Vagina (tissue), 2 donors: ENCODE measurements at places on chromosomes 5 and 9.

GRCh38 chr5:134053314-134053839, 48.6 kb upstream of the VDAC1 start:
- DNase-seq, result no peak

DNA sequence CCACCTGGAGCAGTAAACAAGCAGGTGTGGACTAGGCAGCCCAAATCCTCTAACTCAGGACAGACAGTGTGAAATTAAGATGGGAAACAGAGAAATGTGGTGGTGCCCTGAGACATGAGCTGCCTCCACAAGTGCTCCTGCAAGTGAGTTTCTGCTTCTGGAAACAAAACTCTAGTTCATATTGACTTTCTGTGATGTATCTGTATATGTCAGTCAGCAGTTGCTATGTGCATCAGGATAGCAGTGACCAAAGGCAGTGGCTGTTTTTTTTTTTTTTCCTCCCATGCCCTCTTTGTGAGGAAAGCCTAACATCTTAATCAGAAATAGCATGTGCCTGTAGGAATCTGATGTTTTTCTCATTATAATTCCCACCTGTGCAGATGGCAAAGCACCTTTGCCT, 318.4 kb upstream of the SEMA6A start:
- DNase-seq, result no peak

DNA sequence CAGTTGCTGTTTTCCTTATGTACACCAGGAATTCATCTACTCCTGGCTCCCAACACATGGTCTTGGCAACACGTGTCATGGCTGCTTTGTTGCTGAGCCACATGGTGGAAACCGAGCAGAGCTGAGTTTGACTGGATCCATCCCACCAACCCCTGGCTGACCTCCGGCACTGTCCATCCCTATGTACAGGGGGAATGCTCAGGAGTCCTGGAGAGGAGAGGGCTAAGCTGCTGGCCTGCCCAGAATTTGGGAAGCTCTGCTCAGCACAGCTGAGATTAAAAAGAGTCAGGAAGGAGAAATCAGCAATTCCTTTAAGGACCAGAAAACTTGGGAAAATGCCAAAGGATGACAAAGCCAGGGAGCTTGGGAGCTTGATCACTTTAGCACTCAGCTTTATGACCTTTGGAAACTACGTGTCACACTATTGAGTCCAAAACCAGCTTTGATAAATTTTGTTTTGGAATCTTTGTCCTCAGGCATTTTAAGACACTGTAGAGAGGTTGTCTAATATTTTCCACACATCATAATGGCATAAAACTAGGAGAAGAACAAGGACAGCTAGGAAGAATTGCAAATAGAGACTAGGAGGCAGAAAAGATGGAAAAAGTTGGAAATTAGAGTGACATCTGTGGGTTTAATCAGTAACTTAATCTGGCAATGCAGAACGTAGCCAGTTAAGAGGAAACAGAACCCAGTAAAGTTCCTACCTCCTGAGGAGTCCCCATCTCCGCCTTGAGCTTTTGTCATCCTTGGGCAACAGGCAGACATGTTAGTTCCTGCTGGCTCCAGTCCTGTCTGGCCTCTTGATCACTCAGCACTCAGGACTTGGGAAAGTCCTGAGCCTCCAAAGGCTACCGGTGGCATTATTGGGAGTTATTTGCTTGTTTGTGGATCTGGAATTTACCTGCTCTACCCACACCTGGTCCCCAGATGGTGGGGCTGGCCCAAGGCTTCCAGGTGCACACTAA, 62.5 kb upstream of the PLPP1 start:
- DNase-seq, result no peak

DNA sequence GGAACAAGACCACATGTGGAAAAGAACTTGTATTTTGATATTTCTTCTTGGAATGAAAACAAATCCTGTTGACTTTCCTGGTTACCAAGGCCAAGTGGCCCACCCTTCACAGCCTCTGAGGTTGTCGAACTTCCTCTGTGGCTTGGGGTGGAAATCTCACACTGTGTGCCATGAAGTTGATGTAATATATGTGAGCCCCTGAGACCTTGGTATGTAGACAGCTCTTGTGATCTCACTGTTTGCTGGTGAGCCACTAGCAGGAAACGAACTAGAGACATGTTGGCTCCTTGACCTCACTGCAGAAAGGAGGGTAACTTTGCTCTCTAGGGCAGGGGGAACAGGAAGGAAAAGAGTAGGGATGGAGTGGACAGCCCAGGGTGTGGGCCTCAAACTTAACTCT, 159.4 kb downstream of the ARHGAP26 start:
- no peak for DNase-seq

GRCh38 chr5:96868603-96869371, 7.5 kb upstream of the ERAP2 start:
- DNase-seq, result no peak

- no peak for DNase-seq
Observed at GRCh38 chr5:54705994-54706653, 188.6 kb downstream of the SNX18 start.

- DNase-seq, result no peak
Observed at GRCh38 chr9:8014997-8015682, 215.6 kb upstream of the DMAC1 start.

- no peak for DNase-seq
Observed at GRCh38 chr9:130343445-130343918, 77.9 kb downstream of the HMCN2 start.

- peak; percentile 89 for DNase-seq
Observed at GRCh38 chr5:14153932-14154731, 11.0 kb downstream of the TRIO start.

DNA sequence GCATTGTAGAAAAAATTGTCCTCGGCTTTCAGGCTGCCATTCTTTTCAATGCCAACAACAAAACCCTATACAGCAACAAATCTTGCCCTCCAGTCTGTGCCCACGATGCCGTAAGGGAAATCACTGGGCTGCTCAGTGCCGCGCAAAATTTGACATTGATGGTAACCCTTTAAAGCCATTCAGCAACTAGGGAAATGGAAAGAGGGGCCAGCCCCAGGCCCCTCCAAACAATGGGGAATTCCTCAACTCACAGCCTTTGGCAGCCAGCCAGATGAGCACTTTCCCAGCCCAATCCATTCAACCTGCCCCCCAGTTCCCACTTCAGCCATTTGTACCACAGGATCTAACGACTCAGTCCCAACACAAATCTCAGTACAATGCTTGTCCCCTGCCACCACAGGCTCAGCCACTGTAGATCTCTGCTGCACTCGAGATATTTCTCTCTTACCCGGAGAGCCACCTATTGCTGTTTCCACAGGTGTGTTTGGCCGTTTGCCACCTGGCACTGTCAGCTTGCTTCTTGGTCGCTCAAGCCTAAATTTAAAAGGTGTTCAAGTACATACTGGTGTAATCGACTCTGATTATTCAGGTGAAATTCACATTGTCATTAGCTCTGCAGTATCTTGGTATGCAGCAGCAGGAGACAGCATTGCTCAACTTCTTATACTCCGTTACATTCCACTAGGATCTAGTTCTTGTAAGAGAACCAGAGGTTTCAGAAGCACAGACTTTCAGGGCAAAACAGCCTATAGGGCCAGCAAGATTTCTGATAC, 103.3 kb downstream of the SYK start:
- no peak for DNase-seq

- DNase-seq, result no peak
Observed at GRCh38 chr5:174371600-174372094, 326.1 kb downstream of the NSG2 start.

DNA sequence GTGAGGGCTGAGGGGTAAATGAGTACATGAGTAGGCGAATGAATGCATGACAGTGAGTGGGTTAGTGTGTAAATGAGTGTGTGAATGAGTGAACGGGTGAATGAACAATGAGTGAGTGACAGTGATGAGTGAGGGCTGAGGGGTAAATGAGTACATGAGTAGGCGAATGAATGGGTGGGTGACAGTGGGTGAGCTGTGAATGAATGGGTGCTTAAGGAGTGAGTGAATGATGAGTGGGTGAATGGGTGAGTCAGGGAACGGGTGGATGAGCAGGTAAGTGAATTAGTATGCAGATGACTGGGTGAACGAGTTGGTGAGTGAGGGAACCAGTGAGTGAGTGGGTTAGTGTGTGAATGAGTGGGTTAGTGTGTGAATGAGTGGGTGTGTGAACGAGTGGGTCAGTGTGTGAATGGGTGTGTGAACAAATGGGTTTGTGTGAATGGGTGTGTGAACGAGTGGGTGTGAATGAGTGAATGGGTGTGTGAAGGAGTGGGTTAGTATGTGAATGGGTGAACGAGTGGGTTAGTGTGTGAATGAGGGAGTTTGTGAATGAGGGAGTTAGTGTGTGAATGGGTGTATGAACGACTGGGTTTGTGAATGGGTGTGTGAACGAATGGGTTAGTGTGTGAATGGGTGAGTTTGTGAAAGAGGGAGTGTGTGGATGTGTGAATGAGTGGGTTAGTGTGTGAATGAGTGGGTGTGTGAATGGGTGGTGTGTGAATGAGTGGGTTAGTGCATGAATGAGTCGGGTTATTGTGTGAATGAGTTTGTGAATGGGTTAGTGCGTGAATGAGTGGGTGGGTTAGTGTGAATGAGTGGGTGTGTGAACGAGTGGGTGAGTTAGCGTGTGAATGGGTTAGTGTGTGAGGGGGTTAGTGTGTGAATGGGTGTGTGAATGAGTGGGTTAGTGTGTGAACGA, 32.9 kb downstream of the NKD2 start:
- no peak for DNase-seq

DNA sequence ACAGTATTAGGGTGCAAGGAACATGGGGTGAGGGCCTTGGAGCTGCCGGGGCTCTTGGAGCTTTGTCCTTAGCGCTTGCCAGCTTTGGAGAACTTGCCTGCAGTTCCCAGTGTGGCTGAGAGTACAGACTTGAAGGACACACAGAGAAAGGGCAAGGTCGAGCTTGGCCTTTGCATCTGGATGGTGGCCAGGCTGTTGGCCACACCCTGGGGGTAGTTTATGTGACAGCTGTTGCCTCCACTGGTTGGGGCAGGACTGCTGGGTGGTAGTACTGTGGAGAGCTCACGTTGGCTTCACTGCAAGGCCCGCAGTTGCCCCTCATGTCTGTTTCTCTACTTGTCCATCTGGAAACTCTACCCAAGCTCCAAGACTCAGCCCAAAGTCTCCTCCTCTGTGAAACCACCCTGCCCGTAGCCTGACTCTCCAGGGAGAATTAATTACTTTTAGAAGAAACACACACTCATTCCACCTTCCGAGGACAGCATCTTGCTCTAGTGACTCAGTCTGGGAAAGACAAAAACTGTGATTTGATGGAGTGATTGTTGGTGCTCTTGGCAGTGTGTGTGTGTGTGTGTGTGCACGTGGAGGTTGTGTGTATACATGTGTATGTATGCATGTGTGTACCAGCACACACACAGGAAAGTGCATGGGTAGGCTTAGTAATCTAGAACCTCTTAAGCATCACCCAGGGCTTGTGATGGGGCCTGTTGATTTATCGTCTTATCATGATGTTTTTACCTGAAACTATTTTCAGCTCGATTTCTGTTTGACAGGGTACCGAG, 57.8 kb downstream of the TENT4A start:
- DNase-seq, result no peak
